NCI-H1694 treated with DMSO at 0.1 percent for 48 hours (cell line): ENCODE measurements at places on chromosomes 2 and 18.

- no peak for DNase-seq
These were observed 356.8 kb downstream of the CYRIA start for GRCh38 chr2:16308816-16309215.

DNA sequence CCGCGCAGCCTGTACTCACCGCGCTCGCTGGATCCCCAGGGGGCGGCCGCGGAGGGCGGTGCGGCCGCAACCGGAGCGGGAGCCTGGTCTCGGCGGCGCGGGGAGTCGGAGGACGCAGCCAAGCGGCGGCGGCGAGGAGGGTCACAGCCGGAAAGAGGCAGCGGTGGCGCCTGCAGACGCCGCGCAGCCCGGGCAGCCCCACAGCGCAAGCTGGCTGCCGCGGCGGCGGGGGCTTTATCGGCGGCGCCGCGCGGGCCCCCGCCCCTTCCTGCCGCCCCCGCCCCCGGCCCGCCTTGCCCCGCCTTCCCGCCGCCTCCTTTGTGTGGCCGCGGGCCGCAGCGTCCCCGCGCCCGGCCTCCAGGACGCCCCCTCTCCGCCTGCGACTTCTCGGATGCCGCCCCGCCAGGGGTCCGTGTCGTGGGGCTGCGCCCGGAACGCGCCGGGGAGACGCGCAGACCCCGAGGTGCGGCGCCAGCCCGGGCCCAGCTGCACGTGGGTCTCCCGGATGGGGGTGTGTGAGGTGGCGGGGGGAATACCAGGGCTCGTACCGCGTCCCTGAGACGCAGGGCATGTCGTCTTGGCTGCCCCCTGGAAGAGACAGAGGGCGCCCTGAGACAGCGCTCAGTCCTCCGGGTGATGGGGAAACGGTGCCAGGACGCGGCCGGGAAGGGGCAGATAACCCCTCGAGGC lies at the start of gene SERPINE2:
Gene SERPINE2 (minus strand): TSS at position 207 of the 690 bp plus-strand sequence. CDS start 37,386 bp downstream, outside the sequence.
- peak; percentile 43 for DNase-seq

GRCh38 chr18:2412996-2413751 lies 158.1 kb downstream of the METTL4 start:
- DNase-seq = no peak

DNA sequence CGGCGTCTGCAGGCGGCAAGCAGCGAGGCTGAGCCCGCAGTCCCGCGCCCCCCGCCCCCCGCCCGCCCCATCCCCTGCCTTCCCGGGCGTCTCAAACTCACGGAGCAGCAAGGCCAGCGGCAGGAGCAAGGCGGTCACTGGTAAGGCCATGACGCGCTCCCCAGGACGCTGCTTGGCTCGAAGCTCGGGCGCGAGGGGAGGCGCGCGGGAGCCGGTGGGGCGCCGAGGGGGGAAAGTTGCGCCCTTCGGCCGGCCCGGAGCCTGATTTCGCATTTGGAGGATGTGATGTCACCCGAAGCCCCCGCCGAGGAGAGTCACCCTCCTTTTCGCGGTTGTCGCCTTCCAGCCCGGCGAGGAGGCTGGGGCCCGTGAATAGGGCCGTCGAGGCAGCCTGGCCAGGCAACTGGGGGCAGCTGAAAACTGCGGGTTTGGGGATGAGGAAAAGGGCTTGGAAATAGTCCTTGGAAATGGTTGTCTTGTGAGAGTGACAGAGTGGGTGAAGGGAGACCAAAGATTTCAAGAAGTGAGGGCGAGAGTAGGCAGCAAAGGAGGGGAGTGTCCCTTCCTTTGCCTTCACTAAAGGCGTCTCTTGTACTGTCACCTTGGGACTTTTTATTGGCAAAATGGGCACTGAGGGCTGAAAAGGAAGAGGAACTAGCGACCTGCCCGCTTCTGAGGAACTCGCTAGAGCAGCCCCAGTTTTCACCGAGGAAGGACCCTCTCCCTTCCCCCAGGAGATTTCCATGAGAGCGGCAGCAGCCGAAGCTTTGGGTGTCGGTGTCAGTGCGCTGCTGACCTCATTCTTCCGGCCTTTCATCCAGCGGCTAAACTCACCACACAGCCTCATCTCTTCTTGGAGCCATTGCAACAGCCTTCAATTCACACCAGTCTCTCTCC lies at the start of gene CD8A:
Gene CD8A (minus strand): TSS at position 238 of the 897 bp plus-strand sequence. CDS start 88 bp downstream, at position 150.
- no peak for DNase-seq

- no peak for DNase-seq
These were observed 182.6 kb downstream of the BCL11A start for GRCh38 chr2:60370814-60371213.

DNA sequence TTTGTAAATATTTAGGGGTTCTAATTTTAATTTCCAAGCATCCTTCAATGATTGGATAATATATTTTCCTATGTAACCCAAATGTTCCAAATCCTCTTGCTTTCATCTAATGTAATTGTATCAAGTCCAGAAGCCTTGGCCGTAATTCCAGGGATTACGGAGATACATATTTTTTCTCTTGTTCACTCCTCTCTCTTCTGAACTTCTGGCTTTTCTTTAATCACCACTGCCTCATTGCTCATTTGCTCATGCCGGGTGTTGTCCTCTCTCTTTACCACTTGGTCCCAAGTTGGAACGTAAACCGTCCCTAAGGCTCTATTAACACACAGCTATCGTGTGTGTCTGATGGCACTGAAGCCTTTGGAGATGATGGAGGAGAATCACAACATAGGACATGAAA lies 188.7 kb upstream of the COL3A1 start:
- no peak for DNase-seq

- no peak for DNase-seq
These were observed 1.9 kb upstream of the SH3BP4 start for GRCh38 chr2:234949762-234950434.

GRCh38 chr2:23850564-23851256 lies 76.2 kb downstream of the ATAD2B start:
- no peak for DNase-seq

DNA sequence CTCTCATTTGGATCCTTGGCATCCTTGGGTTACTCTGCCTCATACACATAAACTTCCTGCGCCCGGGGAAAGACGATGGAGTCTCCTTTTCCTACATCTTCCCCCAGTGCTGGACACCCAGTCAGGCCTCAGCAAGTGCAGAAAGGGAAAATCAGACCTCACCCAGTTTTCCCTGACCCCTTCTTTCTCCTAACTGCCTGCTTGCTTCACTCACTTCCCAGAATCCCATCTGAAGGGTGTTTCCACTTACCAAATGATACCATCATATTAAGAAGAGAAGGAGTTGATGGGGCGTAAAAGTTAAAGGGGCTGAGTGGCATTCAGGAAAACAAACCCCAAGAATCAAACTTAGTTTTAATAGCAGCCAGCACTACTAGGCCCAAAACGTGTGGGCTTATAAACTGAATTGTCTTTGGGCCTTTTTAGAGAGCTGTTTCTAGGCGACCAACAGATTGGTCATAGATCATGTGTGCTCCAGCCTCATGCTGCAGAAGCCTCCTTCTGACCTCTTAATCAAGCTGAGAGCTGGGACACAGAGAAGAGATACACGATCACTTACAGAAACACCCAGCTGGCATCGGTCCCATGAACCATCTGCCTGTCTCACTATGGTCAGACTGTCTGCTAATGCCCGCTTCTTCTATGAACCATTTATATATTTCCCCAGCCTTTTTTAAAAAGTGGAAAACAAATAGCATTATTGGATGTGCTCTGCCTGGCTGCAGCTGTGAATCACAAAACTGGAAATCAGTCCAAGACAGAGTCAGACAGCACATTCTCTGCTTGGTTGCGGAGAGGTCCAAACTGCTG lies 165.7 kb upstream of the SLC14A2 start:
- DNase-seq = no peak

DNA sequence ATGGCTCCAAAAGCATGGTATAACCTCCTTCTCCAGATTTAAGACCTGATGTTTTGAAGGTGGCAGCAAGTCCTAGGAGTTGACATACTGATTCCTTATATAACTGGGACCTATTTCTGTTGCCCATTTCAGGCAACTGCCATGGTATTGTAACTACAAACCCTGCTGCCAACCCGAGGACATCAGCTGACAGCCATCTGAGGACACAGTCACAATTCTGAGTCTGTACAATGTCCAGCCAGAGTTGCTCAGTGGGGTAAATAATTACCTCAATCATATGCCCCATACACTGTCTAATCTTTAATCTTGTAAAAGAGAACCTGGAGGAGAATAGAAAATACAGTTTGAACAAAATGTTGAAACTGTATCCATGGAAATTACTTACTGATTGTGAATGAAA lies 8.7 kb upstream of the GAREM2 start:
- no peak for DNase-seq
